ENCODE measurements at places on chromosomes 2 and 18.

DNA sequence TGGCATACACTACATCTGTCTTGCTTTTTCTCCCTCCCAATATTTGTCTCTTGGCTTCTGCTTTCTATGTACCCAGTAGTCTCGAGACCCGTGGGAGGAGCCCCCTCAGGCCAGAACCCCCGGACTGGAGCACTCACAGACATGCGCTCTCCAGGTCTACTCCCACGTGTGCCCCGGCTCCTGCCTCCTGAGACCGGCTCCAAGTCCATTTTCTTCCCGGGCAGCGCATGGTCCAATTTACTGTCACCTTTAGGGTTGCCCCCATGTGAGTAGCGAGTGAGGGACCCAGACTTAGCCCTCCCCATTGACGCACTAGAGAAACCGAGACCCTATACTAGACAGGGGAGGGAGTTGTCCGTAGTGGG lies 11.8 kb upstream of the TEX51 start:
- DNase-seq = no peak

GRCh38 chr2:145530653-145531052 lies 1010.7 kb upstream of the ZEB2 start:
- no peak for DNase-seq

- DNase-seq = no peak
These were observed 513.7 kb upstream of the ID2 start for GRCh38 chr2:8168022-8168717.

DNA sequence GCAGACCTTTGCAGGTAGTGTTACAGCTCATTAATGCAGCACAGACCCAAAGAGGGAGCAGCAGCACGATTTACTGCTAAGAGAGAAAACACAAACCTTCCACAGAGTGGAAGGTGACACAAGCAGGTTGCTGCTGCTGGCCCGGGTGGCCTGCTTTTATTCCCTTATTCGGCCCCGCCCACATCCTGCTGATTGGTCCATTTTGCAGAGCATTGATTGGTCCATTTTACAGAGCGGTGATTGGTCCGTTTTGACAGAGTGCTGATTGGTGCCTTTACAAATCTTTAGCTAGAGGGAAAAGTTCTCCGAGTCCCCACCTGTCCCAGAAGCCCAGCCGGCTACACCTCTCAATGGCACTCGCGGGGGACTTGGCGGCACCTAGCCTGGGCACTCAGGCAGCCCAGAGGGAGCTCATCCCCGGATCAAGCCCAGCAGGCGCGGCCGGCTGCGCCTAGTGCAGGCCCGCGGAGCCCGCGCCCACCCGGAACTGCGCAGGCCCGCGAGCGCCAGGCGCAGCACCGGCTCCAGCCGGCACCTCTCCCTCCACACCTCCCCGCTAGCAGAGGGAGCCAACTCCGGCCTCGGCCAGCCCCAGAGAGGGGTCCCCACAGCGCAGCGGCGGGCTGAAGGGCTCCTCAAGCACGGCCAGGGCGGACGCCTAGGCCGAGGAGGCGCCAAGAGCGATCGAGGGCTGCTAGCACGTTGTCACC lies 825.6 kb upstream of the HS6ST1 start:
- DNase-seq = no peak

DNA sequence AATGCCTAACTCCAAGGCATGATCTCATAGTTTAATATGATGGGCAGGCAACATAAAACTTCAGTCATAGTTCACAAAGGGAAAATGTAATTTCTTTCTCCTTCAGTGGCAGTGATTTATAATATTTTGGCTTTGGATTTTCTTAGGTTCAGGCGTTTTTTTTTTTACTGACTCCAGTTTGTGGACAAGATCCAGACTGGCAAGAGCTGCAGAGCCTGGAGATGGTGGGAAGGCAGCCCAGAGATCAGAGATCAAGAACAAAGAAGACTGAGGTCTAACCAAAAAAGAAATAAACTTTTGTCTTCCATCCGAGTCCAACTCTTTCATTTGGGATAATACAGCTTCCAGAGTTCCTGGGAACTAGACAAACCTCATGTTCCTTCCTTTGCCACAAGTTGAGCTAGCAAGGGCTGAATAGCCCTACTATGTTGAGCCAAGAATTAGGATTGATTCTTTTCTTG lies 215.3 kb upstream of the SETBP1 start:
- DNase-seq = no peak

- no peak for DNase-seq
These were observed 85.3 kb downstream of the TRAPPC8 start for GRCh38 chr18:31857526-31858106.

DNA sequence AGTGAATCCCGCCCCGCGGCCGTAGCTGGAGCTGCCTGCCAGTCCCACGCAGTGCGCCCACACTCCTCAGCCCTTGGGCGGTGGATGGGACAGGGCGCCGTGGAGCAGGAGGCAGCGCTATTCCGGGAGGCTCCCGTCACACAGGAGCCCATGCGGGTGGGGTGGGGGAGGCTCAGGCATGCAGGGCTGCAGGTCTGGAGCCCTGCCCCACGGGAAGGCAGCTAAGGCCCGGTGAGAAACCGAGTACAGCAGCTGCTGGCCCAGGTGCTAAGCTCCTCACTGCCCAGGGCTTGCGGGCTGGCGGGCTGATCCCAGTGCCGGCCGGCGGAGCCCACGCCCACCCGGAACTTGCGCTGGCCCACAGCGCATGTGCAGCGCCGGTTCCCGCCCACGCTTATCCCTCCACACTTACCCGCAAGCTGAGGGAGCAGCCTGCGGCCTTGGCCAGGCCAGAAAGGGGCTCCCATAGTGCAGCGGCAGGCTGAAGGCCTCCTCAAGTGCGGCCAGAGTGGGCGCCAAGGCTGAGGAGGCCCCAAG lies 1152.8 kb upstream of the CELF4 start:
- no peak for DNase-seq

DNA sequence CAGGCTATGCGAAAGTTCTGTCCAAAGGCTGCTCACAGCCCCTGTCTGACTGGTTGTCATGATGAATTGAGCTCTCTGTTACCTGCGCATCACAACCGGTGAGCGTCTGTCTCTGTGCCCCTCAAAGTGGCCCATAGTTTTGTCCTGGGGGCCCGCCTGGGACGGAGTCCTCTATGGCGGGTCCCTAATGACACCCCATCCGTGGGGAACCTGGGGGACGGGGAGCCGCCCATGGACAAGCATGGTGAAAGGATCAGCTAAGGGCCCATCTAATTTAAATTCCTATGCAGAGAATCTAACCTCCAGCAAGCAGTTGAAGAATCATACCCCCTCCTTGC lies 473 bp downstream of the ELMOD3 start:
- DNase-seq = no peak

- DNase-seq = no peak
These were observed 88.2 kb upstream of the THUMPD2 start for GRCh38 chr2:39867268-39867667.

DNA sequence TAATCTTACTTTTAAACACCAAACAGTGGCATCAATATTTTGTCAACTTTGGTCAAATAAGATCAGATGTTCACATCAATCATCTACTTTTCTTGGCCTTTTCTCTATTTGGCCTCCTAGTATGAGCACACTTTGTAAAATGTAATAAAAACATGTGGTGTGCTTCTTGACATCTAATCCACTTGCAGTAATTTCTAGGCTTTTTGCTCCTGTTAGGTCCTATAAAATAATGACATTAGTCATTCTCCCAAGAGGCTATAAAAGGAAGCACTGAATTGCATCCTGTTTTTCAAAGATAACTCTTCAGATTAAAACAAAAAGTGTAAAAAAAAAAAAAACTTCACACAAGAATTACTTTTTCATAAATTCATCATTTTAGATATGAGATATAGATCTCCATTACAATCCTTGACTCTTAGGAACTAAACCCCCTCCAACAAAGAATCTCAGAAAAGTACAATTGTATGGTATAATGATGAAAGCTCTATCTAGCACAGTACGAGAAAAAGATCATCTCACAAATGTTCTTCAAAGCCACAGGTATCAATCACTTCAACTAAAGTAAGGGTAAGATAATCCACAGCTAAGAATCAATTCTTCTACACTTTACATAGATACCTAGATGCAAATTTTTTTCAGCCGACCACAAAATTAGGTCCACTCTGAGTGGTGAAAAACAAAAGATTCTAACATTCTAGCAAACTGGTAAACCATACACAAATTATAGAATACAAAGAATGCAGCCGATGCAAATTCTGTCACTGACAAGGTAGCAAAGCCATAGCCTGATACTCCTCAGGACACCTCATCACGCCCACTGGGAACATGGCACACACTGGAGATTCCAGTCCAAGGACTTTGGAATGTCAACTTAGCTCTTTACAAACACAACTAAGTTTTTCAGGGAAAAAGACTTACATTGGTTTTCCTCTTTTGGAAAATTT lies 2.7 kb downstream of the BCL2 start:
- no peak for DNase-seq

GRCh38 chr18:7940971-7941370 lies 373.9 kb downstream of the PTPRM start:
- no peak for DNase-seq

DNA sequence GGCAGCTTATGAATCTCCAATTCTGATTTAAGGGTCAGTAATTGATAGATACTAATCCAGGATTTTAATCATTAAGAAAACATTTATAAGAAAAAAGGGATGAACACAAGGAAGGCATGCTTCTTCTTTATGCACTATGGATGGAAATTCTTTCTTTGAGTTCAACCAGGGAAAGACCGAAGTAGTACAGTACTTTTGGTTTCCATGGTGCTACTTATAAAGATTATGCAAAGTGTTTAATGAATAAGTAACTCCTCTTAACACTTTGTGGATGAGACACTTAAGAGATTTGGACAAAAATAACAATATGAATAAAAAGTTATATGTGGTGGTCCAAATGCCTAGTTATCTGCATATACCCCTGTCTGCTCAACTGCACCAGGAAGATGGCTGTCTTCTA lies 666.5 kb upstream of the FANCL start:
- no peak for DNase-seq

DNA sequence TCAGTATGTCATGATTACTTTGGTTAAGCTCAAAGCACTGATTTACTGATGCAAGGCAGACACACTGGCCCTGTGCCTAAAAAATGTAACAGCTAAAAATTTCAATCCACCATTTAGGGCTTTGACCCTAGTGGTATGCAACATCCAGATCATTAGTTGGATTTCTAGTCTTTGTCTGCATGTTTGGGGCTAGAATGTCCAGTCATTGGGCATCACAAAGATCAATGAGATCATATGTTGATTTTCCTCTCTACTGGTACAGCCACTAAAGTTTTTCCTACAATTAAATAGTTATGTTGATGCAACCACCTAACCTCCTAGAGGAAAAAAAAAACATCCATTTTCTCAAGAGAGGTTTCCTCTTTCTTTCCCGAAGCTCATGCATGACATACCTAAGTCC lies 53.4 kb upstream of the REV1 start:
- DNase-seq = no peak

DNA sequence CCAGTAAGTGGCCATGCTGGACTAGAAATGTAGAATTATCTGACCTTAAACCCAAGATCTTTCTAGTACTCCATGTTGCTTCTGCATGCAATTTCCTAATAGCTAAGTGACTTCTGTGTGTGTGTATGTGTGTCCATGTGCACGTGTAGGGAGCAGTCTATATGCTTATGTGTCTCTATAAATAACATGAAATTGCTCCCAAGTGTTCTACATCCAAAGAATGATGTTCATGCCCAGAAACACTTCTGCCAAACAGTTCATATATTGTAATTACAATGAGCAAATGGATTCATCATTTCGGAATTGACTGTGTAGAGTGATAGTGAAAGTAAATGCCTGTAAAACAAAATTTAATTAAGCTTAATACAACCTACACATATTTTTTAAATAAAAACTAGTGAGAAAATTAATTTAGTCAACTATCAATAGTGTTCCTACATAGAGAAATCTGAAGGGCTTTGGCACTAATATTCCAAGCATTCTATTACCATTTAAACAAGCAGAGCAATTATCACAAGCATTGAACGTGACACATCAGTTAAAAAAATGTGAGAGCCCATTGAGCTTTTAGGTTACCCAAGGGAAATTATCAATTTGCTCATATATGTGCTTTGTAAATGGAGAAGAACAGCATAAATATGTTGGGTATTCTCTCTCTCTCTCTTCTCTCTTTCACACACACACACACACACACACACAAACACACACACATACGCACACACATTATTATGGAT lies 1067.4 kb downstream of the CNTNAP5 start:
- DNase-seq = no peak

DNA sequence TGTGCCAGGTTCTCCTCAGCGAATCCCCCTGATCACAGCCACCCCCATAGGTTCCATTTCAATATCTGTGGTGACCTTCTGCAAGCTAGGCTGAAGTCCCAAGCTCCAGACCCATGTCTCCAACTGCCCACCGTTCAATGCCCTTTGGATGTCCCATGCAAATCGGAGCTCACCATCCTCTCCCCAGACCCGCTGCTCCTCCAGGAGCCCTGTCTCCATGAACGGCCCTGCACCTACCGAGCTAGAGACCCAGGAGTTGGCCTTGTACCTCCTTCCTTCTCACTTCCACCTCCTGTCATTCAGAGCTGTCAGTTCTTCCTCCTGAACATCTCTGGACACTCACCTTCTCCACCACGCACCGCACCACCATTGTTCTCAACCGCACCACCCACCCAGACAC lies 1.0 kb upstream of the FAHD2A start:
- DNase-seq = no peak

GRCh38 chr2:28400921-28401320 lies 8.3 kb downstream of the FOSL2 start:
- DNase-seq = no peak

- no peak for DNase-seq
These were observed 29.0 kb downstream of the CFAP210 start for GRCh38 chr2:169664978-169665930.

- DNase-seq = no peak
These were observed 33.5 kb downstream of the CUL3 start for GRCh38 chr2:224551693-224552092.

- no peak for DNase-seq
These were observed 10.1 kb upstream of the SANBR start for GRCh38 chr2:61055557-61055956.

- no peak for DNase-seq
These were observed 6.6 kb downstream of the DLX2 start for GRCh38 chr2:172095905-172096625.

- DNase-seq = no peak
These were observed 794.4 kb upstream of the ID2 start for GRCh38 chr2:7887441-7887840.

DNA sequence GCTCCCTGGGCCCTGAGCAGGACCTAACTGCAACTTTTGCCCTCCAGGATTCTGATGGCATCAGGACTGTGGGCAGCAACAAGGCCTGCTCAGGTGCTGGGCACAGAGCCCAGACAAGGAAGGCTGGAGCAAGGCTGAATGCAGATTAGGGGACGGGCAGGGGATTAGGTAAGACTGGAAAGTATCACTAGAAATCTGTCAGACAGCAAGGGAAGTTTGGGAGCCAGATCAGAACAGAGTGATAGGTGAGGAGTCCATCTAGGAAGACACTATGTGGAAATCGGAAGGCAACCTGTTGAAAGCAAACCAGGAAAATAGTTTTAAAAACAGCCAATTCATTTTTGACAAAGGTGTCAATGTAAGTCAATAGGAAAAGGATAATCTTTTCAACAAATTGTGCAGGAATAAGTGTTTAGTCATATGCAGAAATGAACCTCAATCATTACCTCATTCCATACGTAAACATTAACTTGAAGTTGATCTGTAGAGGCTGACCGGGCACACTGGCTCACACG lies 56.4 kb upstream of the STPG4 start:
- DNase-seq = no peak

Data from effector CD4-positive, alpha-beta T cell (primary cell).